ENCODE measurements at places on chromosomes 5 and 9.

- peak; percentile 16 for DNase-seq
Observed at GRCh38 chr9:108073823-108074222, 584.3 kb upstream of the KLF4 start.

- DNase-seq: peak; percentile 53
Observed at GRCh38 chr9:124291801-124292396, 34.1 kb downstream of the NEK6 start.

- peak; percentile 10 for DNase-seq
Observed at GRCh38 chr9:101167490-101168134, 139.1 kb downstream of the PLPPR1 start.

GRCh38 chr5:122442938-122443337, 130.9 kb downstream of the SNCAIP start:
- no peak for DNase-seq

DNA sequence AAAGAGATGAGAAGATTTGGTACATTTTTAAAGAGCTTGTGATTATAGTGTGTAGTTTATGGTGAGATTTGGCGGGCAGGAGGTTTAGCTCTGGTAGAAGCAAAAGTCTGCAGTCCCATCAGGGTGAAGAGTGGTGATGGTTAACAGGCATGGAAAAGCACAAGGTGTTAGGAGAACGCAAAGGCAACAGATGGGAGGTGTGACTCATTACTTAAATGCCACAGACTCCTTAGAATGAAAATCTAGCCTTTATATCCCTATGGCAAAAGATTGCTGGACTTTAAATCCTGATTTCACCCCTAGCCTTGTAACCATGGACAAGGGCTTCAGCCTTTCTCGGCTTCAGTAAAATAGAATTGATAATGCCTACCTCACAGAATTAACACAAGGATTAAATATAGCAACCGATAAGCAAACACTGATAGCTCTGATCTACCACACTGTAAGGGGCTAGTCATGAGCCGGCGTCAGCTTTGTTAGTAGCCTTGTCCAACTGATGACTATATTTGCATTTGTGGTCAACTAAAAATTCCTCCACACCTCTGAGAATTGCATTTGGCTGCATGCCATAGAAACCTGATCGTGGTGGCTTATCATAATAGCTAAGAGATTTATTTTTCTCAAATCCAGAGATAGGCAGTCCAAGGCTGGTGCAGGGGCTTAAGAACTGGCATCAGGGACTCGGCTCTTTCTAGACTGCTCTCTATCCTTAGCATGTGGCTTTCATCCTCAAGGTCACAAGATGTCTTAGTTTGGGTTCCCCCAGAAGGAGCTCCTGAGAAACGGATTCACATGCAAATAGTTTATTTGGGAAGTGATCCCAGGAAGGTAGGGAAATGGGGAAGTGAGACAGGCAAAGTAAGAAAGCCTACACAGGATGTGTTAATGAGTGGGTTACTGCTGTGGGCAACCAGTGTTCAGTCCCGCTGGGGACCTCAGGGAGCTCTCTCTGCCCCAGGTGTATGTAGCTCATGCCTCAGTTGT, 19.6 kb downstream of the MFAP3 start:
- DNase-seq: no peak

GRCh38 chr9:120221844-120222243, 358.1 kb downstream of the CDK5RAP2 start:
- no peak for DNase-seq

- DNase-seq: no peak
Observed at GRCh38 chr5:2071562-2071961, 188.8 kb upstream of the IRX4 start.

DNA sequence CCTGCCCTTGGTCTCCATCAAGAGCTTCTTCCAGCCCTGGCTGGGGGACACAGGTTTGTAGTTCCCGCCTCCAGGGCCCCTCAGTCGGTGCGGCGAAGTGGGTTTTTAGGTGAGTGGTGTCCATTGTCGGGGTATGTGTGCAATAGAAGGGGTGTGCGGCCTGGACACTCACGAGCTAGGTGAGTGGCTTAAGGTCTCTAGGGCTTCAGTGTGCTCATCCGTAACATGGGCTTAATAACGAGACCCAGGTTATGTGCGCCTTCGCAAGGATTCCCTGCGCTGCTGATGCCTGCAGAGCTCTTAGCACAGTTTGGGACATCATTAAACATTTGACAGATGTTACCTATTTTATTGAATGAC, 656 bp downstream of the CEP78 start:
- DNase-seq: peak; percentile 22

- no peak for DNase-seq
Observed at GRCh38 chr5:179606071-179606909, 17.2 kb downstream of the HNRNPH1 start.

GRCh38 chr9:134961331-134962064, 43.8 kb upstream of the FCN1 start:
- no peak for DNase-seq

DNA sequence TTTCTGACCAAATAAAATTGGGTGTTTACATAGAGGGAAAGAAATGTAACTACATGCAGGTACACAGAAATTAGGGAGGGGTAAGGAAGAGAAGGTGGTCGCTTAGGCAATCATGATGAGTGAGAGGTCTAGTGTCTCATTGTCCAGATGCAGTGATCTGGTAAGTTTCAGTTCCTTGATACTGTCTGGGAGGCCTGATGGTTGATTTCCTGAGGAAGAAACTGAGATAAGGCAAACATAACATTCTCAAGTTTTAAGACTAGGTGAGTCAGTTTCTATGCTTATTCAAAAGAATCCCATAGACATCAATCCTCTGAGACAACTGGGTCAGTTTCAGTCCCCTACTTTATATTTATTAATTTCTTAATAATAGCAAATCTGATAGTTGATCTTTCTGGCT, 843.3 kb upstream of the CDH10 start:
- no peak for DNase-seq

GRCh38 chr5:52560366-52560765, 227.3 kb upstream of the ITGA1 start:
- DNase-seq: no peak

GRCh38 chr5:16427587-16427986, 38.0 kb downstream of the ZNF622 start:
- peak; percentile 64 for DNase-seq

DNA sequence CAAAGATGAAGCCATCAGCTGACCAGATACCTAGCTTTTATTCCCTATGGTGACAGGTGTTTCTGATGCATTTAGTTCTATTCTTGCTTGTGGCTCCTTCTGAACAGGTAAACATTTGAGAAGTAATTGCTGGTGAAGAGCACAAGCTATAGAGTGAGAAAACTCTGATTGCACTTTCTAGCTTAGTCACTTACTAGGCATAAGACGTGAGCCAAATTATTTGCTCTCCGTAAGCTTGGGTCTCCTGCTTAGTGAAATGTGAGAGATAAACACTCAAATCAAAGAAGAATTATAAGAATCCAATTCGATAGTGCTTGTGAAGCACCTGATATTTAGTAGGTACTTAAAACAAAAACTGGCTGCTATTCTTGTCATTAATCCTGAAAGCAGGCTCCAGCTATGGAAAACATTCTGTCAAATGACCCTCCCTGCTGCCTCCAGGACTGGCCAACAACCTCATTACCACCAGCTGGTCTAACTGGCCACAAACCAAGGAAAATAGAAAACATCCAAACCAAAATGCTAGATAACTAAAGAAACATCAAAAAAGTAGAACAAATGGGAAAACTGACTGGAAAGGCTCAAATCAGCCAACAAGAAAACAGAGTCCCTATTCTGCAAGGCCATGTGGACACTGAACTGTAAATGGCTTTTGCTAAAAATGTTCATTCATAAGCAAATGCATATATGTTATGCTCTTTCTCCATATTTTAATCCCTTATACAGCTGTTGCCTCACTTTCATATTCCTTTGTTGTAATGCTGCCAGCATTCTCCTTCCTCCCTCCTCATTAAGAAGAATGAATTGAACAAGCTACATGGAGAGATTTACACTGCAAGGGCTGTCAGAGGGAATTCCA, 616.1 kb downstream of the DTWD2 start:
- no peak for DNase-seq

DNA sequence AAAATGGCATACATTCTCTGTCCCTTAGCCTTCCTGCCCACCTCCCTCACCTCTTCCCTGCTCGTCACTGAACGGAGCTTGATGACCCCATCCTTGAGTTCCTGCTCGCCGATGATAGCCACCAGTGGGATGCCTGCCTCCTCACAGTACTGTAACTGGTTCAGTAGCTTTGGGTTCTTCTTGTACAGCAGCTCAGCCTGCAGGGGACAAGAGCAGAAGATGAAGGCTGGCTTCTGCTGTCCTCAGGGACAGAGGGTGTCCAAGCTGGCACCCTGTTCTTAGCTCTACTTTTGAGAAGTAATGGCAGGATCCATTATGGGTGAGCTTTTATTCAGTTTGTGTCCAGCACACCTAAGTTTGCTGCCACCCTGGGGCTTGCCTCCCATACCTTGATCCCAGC, 1.3 kb upstream of the DND1 start:
- no peak for DNase-seq

DNA sequence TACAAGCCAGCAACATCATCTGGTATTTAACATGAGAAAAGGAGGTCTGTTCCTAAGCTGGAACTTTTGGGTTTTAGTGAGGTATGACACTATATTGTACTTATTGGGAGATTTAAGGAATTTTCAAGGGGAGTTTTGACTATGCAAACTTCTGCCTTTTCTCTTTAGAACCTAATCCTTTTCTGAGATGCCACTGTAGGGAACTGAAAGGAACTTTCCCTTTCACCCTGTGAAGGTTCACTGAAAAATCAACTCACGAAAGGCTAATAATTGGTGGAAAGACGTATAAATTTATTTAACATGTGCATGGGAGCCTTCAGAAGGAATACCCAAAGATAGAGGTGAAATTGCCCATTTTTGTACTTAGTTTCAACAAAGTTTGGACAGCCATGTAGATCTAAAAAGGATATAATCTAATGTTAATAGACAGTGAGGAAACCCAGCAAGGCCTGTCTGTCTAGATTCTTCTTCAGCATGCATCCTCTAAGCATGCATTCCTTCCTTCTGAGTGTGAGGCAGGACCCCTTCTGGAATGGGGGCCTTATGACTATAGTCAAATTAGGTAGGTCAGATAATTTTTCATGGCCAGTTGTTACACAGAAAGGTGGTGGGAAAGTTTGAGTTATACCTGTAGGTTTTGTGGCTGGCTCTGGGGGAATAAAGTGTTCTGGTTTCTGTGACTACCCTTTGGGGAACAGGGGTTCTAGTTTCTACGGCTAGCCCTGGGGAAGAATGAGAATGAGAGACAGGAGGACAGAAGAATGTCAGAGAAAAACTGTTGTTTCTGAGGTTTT, 200.3 kb downstream of the C9orf152 start:
- DNase-seq: no peak

DNA sequence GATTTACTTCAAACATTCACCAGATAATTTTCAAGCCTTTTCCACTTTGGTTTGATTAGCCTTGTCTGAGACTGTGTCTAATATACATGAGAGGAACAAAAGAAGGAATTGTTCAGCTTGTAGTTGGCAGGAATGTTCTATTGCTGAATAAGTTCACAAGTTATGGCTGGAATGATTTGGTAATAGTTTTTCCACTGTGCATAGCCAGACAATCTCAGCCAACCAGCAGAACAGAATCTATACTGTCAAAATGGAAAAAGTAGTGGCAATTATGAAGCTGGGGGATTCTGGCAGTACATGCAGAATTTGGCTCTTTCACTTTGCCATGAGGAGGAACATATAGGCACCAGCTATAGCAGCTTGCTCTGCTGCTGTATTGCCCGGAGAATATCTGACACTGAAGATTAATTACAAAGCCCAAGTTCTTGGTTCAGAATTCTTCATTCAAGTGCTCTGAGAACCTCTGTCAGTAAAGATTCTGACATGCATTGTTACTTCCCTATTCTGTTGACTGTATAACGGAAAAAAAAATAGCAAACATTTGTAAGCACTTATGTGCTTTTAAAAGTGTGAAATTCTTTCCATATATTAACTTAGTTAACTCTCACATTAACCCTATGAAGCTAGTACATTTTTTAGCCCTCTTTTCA, 150.6 kb downstream of the PRR16 start:
- DNase-seq: no peak

DNA sequence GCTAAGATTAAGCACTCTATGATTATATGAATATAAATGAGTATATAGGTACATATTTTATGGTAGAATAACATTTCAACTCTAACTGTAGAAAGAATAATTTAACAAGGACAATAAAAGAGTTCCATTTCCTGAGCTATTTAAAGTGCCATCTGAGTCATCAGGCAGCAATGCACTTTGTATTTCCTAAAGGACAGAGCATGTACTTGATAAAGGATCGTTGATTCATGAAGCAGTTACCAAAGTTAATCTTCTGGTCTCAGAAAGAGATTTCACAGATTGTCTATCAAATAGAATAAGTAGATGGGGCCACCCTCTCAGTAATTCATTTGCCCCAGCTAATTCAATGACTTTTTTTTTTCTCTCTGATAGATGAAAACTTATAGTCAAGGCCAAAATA, 747.8 kb downstream of the CDH18 start:
- DNase-seq: no peak

DNA sequence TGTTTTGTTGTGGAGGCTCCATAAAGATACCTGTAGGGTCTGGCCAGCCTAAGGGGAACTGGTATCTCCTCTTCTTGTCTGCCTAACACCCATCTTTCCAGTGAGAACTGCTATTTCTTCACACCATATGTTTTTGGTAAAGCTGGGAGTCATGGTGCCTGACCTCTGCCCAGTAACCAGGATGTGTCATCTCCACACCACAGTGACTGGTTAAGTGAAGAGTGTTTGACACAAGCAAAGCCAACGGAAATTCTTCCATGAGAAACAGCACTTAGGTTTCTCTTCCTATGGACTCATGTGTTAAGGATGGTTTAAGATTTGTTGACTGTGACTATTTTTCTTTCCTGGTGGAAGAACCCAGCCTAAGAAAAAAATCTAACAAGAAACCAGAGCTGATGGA, 111.5 kb downstream of the HTR4 start:
- DNase-seq: no peak

DNA sequence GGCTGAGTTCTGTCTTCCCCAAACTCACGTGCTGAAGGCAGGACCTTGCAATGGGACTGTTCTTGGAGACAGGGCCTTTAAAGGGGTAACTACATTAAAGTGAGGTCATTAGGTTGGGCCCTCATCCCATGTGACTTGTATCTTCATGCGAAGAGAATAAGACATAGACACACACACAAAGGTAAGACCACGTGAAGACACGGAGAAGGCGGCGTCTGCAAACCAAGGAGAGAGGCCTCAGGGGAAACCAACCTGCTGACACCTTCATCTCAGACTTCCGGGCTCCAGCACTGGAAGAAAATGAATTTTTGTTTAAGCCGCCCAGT, 50.7 kb upstream of the KCNMB1 start:
- no peak for DNase-seq

GRCh38 chr5:126508962-126509279, 85.7 kb downstream of the GRAMD2B start:
- DNase-seq: no peak

Measured in Ammon's horn (tissue), 1 donor.